ENCODE measurements at places on chromosomes 2 and 18.

DNA sequence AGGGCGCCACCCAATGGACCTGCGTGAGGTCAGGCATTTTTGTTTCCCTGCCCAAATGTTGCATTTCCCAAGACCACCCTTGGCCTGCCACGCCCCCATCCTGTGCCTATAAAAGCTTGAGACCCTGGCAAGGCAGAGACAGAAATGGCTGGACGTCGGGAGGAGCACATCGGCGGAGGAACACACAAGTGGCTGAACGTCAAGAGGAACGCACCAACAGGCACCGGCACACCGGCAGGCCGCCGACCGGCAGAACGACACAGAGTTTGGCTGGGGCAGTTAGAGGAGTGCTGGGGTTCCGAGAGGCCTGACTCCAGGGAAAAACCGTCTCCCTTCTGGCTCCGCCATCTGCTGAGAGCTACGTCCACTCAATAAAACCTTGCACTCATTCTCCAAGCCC is 35.9 kb downstream of the DCDC2C start:
- DNase-seq = no peak

DNA sequence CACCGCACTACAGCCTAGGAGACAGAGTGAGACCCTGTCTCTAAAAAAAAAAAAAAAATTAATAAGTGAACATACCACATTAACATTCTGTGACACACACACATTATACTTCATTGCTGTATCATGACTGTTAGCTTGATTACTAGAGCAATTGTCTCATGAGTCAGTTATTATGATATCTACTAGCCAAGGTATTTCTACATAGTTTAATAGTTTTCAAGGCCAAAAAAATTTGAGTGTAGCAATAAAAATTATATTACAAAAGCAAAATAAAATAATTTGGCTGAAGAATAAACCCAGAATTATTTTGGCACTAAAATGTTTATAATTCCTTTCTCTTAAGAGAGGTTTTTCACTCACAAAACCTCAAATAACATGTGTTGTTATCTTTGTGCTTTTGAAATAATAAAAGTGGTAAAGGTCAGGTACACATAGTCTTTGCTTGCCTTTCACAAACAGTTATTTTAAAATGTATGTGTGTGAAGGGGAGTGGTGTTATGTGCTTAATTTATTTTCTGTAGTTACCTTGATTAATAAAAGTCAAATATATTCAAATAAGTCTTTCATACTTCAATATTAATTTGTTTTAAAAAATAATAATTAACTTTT is 136.9 kb upstream of the SPOPL start:
- no peak for DNase-seq

DNA sequence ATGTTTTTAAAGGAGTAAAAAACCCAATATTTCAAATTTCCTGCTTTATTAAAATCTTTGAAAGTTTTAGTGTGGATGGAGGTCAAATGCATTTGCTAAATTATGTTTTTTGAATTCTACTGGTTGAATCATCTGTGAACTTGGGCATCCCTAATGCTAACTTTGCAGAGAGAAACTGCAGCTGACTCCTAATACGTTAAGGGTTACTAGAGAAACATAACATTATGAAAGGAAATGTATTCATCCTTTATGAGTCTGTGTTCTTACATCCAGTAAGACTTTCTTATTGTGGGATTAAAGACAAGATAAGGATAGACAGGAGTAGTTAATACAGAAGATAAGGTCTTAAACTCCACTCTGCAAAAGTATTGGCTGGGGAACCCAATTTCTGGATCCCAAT is 140.6 kb downstream of the FAM124B start:
- no peak for DNase-seq

GRCh38 chr2:66452214-66452613 is 17.3 kb downstream of the MEIS1 start:
- no peak for DNase-seq
